ENCODE measurements at places on chromosomes 16 and 17.

DNA sequence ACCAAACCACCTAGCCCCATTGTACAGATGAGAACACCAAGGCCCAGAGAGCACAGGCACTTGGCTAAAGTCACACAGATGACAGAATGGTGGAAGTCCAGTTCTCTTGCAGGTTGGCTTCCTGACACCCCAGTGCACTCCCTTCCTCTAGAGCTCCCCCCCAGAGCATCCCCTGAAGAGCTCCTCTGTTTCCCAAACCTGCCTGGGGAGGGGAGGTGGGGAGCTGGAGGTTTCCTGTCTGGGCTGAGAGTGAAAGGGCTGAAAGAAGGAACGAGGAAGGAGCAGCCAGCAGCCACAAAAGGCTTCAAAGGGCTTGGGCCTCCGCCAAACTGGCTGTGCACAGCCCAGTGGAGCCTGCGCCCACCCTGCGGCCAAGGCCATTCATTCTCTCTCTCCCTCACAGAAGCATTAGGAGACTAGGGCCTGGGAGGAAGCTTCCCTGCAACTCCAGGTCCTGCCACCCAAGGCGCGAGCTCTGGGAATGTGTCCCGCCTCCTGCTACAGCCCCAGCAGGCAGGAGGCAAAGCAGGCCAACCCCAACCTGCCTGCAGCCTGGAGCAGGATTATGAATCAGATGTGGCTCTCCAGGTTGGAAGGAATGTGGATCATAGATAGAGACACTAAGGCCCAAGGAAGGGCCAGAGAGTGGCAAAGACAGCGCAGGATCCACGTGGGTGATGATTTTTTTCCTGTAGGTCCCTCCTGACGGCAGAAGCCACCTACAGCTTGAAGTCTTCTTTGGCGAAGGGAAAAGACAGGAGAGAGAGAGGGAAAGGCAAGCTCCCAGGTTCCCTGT is 913 bp downstream of the SLC13A5 start:
- DNase-seq: no peak

GRCh38 chr16:71358464-71358998 is at the start of gene CALB2:
CALB2 (plus strand) TSS chr16:71358723; CDS start chr16:71358793, 70 bp downstream.
- peak; percentile 45 for DNase-seq

- DNase-seq: no peak
Measured at GRCh38 chr16:9677301-9677653, 505.0 kb downstream of the GRIN2A start.

DNA sequence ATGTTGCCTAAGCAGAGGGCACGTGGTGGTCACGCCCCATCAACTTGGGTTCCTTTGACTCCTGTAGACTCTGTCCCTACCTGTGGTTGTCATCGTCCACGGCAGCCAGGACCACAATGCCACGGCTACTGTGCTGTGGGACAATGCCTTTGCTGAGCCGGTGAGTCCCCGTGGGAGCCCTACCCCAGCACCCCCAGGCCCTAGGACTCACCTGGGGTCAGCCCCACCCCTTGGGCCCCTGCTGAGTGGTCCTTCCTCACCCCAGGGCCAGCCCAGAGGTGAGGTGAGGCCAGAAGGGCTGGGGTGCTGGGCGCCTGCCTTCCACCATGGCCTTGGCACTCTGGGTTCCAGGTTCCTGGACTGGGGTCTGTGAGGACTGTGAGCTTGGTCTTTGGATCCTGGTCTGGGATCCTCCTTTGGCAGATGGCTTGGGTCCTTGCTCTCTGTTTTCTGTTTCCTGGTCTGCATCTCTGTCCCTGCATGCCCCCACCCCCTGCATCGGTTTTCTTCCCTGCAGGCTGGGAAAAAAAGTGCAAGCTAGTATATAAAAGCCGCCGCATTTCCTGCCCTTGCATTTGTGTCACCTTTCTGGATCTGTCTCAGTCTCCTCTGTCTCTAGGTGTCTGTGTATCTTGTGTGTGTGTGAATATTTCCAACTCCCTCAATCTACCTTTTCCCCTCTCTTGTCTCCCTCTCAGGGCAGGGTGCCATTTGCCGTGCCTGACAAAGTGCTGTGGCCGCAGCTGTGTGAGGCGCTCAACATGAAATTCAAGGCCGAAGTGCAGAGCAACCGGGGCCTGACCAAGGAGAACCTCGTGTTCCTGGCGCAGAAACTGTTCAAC is 17.5 kb downstream of the STAT5A start:
- DNase-seq: no peak

GRCh38 chr16:85049706-85050305 is 22.2 kb downstream of the KIAA0513 start:
- DNase-seq: no peak
